ENCODE measurements at places on chromosomes 6 and 20.

- DNase-seq = no peak
Observed at GRCh38 chr6:137432054-137432611, 62.1 kb downstream of the OLIG3 start.

DNA sequence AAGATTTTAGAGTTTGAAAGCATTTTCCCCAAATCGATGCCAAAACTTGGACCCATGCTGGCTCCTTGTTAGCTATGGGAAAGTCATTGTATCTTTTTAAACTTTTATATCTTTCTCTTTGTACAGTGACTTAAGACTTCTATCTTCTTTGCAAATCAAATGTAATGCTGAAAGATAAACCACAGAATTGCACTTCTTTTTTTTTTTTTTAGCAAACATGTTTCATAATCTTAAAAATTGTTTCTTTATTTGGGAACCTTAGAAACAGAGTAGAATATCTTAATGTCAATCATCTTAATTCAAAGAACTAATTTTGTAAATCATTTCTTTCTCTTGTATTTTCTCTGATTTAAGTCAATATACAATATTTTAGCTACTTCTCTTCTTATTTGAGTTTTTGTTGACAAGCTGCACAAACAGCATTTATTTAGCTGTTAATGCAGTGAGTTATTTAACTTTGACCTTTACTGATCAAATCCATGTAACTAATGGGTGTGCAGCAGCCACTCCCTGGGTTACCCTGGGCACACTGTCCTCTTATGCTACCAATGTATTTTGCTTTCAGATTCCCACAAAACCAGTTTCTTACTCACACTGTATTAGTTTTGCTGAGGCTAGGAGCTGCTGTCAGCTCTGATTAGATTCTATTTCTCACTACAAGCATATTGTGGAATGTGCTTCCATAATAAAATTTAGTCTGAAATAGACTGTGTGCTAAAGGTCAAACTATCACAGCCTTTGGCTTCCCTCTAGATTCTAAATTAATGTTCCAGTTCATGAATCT is 279.6 kb downstream of the ADGB start:
- no peak for DNase-seq

- no peak for DNase-seq
Observed at GRCh38 chr6:169775321-169775720, 23.9 kb downstream of the ERMARD start.

DNA sequence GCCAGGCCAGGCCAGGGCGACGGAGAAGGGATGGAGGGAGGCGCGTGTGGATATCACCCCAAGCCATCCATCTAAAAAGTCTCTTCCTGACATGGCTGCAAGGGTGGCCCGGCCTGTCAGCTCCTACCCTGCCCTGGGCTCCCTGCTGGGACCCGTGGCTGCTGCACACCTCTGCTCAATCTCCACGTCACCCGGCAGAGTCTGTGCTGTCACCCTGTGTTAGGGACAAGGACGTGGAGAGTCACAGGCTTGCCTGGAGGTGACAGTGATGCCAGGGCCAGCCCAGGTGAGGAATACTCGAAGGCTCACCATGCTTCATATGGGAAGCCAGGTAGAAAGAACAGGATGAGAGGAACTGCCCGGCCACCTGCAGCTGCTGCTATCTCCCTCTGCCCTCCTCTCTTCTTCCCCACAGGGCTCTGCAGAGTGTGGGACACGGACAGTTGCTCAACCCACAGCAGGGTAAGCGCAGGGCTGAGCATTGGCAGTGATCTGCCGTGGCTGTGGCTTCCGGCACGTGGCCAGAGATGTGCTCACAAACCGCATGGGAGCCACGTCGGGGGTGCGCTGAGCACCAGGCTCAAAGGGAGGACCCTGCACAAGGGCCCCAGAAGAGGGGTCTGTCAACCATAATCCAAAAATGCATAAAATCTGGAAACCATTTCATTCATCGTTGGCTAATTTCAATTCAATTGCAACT is 214.3 kb downstream of the DLL1 start:
- peak; percentile 44 for DNase-seq

GRCh38 chr6:6646859-6647258 is 58.3 kb downstream of the LY86 start:
- no peak for DNase-seq

GRCh38 chr6:168180548-168181011 is 101.6 kb upstream of the FRMD1 start:
- DNase-seq = no peak

GRCh38 chr20:44151621-44152416 is 35.2 kb downstream of the JPH2 start:
- no peak for DNase-seq

DNA sequence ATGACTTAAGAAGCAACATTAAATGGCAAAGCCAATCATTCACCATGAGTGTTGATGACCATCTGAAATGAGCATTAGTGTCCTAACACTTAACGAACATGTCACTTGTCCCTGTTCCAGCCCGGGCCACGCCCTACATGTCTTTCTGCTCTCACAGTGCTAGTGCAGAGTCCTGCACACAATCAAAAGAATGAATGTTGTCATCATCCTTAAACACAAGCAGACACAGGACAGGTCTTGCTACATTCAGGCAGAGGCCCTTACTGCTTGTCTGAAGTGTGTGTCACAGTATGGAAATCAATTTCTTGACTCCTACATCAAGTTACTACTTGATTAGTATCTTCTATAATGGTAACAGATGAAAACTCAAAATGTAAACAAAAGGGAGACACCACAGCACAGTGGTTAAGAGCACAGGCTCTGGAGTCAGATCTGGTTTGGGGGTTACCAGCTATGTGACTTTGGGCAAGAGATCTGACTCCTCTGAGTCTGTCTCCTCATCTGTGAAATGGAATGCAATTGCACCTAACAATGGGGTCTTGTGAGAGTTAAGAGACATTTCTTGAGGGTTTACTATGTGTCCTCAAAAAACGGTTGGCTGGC is 17.4 kb downstream of the UBE2V1 start:
- DNase-seq = no peak

- DNase-seq = no peak
Observed at GRCh38 chr20:52572687-52573086, 381.1 kb upstream of the ZFP64 start.

GRCh38 chr20:57071283-57071731 is 195.1 kb downstream of the BMP7 start:
- peak; percentile 33 for DNase-seq

DNA sequence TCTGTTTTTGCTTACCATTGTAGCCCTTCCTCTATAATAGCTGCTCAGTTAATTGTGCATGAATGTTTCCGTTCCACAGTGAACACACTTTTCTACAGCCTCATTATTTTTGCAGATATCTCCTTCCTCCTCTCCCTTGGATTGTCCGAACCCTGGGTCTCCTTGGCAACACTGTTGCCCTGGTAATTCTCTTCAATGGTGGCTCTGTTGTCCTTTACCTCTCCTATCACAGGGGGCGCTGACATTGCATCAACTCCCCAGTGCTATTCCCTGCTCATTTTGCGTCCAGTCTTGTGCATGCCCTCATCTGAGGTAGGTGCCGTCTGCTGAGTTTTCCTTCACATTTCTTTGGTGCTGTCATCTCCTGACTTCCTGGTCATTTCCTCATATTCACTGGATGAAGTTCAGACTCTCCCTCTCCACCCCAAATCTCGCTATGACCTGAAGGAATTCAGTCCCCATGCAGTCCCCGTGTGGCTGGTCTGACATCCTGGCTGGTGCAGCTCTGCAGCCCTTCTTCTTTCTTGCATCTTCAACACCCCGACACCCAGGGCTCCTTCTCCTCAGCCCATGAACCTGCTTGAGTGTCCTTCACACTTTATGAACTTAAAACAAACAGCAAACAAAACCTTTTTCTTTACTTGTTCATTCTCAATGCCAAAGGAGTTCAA is 21.1 kb downstream of the PHACTR2 start:
- DNase-seq = no peak
